CD4-positive, alpha-beta T cell (primary cell): ENCODE measurements at places on chromosomes 16 and 17. TPM values are rescaled to one million over a fixed set of nuclear protein-coding genes. Genes with fewer than 3 reads are reported as not detected.

DNA sequence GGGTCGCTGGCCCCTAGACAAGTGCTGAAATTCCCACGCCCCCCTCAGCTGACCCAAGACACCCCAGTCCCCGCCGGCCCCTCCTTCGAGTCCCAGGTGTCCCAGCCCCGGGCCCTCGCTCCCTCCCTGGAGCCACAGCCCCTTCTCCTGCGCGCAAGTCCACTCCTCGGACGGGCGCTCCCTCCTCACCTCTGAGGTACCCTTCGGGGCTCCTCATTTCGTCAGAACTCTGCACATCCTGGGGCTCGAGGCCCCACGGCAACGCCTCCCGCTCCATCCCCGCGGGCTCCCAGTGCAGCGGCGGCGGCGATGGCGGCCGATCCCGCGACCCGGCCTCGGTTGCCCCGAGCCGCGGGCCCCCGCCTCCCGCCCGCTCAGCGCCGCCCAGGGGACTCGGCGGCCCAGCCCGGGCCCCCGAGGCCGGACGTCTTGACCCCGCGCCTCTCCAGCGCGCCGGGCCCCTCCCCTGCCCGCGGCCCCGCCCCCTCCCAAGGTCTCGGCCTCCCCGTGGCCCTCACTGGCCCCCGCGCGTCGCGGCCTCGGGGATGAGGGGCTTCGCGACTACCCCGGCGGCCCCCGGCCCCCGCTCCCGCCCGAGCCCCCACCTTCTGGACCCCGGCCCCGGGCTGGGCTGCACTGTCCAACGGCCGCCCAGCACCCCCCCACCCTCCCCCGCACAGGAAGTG is at the start of gene ZNF768:
Gene ZNF768 (minus strand): TSS at position 430 of the 686 bp plus-strand sequence. CDS start 153 bp downstream, at position 277.
- peaks cover 49% of the 10 kb centered on the region for H3K4me1 ChIP-seq
- H3K36me3 ChIP-seq, result peaks cover 16% of the 10 kb centered on the region
- peak within 1 kb of the TSS; percentile 76 for H3K27ac ChIP-seq

DNA sequence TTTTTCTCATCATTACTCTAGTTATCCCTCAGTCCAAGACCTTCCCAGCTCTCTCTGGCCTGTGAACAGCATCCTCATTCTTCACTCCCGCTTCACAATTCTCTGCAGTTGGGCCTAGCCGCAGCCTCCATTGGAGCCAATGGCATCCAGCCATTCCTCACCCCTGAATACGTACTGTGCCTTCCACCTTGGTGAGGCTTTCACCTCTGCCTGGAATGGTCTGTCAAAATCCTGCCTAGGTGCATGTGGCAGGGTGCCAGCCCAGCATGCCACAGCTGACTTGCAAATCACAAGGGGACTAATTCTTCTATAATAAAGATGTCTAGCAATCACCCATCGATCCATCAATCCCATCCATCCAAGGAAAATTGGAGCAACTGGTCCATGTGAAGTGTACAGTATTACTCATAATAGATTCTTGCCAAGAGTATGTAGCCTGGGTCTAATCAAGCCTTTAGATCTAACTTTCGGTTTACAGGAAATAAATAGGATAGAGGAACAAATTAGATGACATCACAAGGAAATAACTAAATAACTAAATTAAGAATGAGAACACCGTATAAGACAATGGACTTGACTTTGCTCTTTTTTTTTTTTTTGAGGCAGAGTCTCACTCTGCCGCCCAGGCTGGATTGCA is 5.1 kb upstream of the CX3CL1 start:
- no peaks in the 10 kb centered on the region for H3K4me1 ChIP-seq
- H3K4me3 ChIP-seq, result no peak overlapping the region
- no peaks in the 10 kb centered on the region for H3K36me3 ChIP-seq
- no peak overlapping the region for H3K27ac ChIP-seq
- no peak for DNase-seq

The HSD3B7 gene
- 0.11 TPM for total RNA-seq

The SDR42E2 gene
- 1.3 TPM for total RNA-seq

DNA sequence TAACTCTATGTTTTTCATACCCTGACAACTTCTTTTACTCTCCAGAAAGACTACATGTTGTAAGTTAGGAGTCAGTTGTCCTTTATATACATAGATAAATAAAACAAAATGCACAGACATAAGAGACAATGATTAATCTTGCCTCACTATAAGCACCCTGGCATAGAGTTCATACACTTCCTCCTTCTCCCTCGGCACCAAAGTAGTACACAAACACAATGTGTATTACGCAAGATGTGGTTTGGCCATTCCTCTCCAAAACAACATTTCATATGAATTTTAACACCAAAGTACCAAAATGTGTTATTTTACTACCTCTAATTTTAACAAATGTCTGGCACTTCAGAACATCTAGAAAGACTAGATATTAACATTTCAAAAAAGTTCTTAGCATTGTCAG is 17.2 kb upstream of the SLFN11 start:
- H3K27me3 ChIP-seq, result no peaks in the 10 kb centered on the region
- H3K4me1 ChIP-seq, result no peaks in the 10 kb centered on the region
- no peaks in the 10 kb centered on the region for H3K36me3 ChIP-seq
- no peak overlapping the region for H3K4me3 ChIP-seq

The SHPK gene
- total RNA-seq, result 3.4 TPM
